Kidney (tissue), 22 donors: ENCODE measurements at places on chromosomes 1 and 21. TPM values are rescaled to one million over a fixed set of nuclear protein-coding genes. Genes with fewer than 3 reads are reported as not detected.

GRCh38 chr1:29129916-29130315 is 6.2 kb upstream of the TMEM200B start:
- H3K4me3 ChIP-seq: no peak overlapping the region
- DNase-seq: no peak
- H3K27me3 ChIP-seq: no peaks in the 10 kb centered on the region
- H3K27ac ChIP-seq: no peak overlapping the region
- no peaks in the 10 kb centered on the region for H3K36me3 ChIP-seq

DNA sequence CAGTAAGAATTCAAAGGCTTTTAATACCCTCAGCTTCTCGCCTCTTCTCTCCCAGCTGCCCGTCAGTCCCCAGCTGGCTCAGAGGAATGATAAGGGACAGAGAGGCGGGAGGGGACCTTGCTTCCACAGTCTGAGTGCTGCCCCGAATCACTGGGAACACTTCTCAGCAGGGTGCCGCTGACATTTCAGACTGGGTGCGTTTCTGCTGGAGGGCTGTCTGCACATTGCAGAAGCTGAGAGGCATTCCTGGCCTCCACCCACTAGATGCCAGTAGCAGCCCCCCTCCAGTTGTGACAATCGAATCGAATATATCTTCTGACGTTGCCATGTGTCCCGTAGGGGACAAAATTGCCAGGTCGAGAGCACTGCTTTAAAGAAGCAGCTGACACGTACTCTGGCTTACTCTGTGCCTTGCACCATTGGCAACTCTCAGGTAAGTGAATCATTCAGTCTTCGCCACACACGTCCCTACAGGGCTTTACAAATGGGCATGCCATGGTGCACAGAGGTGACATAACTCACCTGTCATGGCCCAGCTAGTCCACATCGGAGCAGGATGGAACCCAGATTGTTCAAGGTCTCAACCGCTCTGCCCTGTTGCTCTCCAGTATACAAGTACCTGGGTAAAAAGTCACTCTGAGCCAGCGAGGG is 23.9 kb downstream of the CTNNBIP1 start:
- no peak overlapping the region for H3K4me3 ChIP-seq
- no peak overlapping the region for H3K27ac ChIP-seq
- no peak for DNase-seq
- H3K4me1 ChIP-seq: no peaks in the 10 kb centered on the region

- no peaks in the 10 kb centered on the region for H3K36me3 ChIP-seq
- no peaks in the 10 kb centered on the region for H3K27me3 ChIP-seq
- no peak overlapping the region for H3K27ac ChIP-seq
- no peak overlapping the region for H3K4me3 ChIP-seq
Measured at GRCh38 chr21:42202321-42202720, 16.6 kb upstream of the ABCG1 start.

Gene C1orf87
- 0.45 TPM for polyA plus RNA-seq

GRCh38 chr1:181416268-181416860 is 67.0 kb upstream of the CACNA1E start:
- H3K4me1 ChIP-seq: no peaks in the 10 kb centered on the region
- no peak overlapping the region for H3K27ac ChIP-seq
- no peaks in the 10 kb centered on the region for H3K27me3 ChIP-seq
- no peaks in the 10 kb centered on the region for H3K36me3 ChIP-seq
- DNase-seq: no peak

- no peaks in the 10 kb centered on the region for H3K4me1 ChIP-seq
- no peak overlapping the region for H3K4me3 ChIP-seq
- H3K27ac ChIP-seq: no peak overlapping the region
- H3K27me3 ChIP-seq: no peaks in the 10 kb centered on the region
- no peaks in the 10 kb centered on the region for H3K36me3 ChIP-seq
Measured at GRCh38 chr1:246128494-246129069, 378.5 kb downstream of the SMYD3 start.

DNA sequence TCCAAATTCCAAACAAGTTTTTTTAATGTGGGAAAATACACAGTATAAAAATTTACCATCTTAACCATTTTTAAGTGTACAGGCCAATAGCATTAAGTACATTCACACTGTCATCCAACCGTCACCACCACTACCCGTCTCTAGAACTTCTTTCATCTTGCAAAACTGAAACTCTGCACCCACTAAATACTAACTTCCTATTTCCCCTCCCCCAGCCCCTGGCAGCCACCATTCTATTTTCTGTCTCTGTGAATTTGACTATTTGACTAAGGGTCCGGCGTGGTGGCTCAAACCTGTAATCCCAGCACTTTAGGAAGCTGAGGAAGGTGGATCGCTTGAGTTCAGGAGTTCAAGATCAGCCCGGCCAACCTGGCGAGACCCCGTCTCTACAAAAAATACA is 36.1 kb downstream of the CLSTN1 start:
- DNase-seq: no peak
- peaks cover 7% of the 10 kb centered on the region for H3K4me1 ChIP-seq

- no peaks in the 10 kb centered on the region for H3K27me3 ChIP-seq
- no peak for DNase-seq
- no peaks in the 10 kb centered on the region for H3K36me3 ChIP-seq
- H3K27ac ChIP-seq: no peak overlapping the region
Measured at GRCh38 chr1:56590520-56591011, 11.2 kb upstream of the PLPP3 start.

Gene MYOG
- not detected for polyA plus RNA-seq

DNA sequence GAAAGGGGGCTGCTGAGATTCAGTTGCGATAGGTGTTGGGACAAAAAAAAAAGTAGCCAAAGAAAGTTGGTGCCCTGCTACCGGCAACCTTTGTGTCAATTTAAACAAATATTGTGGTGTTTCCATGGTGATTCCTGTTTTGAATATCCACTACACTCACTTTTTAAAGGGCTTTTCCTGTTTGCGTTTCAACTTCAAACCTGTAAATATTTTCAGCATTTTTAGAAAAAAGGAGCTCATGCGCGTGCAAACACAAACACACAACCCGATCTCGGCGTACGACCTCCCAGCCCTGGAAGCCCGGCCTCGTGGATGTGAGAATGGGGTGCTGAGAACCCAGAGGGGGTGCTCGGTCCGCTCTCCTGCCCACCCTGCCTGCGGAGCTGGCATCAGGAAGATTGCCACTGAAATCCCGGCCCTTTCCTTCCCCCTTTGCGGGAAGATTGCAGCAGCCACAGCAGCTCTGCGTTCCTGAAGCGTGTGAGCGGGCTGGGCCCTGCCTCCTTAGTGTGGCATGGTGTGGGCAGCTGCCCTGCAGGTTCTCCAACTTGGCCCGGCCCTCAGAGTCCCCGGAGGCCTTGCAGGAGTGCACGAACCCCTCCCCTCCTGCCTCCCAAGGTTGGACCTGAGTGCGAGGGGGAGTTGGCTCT is 34.8 kb downstream of the CASZ1 start:
- H3K4me3 ChIP-seq: no peak overlapping the region
- DNase-seq: no peak

Gene CRNN
- not detected for polyA plus RNA-seq

DNA sequence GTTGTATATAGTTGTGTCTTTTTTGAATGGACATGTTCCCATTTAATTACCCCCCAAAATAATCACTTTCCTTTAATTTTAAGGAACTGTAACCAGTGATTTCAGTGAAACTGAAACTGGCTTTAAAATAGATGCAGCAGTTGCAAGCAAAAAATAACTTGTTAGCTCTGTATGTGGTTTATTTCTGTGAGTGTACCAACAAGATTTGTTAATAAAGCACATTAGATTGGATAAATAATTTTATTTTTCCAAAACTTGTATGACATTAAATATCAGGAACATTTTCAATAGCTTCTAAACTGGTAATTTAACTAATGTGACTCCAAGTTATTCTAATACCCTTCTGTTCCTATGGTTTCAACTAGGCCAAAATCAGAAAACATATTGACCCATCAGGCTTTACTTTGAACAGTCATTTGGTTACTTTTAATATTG is 184.3 kb upstream of the CACYBP start:
- no peak overlapping the region for H3K27ac ChIP-seq
- no peak overlapping the region for H3K4me3 ChIP-seq
- DNase-seq: no peak
- no peaks in the 10 kb centered on the region for H3K27me3 ChIP-seq
- no peaks in the 10 kb centered on the region for H3K36me3 ChIP-seq
- no peaks in the 10 kb centered on the region for H3K4me1 ChIP-seq

Gene SLC45A1
- polyA plus RNA-seq: 9.2 TPM

DNA sequence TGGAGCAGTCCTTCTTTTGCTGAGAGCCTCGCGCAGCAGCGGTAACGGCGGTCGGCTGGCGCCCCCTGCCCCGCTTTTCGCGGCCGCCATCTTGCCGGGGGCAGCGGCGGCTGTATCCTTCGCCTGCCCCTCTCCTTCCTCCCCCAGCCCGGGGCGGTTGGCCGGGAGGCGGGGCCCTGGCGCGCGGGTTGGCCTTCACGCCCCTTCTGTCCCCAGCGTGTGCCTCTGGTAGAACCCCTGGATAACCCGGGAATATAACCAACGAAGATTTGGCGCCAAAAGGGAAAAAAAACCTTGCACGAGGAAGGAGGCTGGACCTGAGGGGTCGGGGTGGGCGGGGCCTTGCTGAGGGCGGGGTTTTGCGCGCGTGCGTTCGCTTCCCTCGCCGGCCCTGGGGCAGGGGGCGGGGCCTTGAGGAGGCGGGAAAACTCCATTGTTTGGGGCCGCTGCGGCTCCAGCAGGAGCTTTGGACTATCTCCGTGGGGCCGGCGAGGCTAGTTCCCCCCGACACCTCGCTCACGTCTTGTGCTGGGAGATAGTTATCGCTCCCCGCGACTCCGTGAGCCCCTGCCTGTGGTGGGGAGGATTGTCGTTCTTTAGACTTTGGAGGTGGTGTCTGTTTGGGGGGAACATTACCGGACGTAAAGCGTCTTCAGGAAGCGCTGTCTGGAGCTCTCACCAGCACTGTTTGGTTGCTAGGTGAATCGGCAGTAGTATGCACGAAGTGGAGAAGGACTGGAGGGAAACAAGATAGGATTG is 689 bp downstream of the NASP start:
- H3K27me3 ChIP-seq: no peaks in the 10 kb centered on the region
- peak overlapping the region; percentile 99 for H3K4me3 ChIP-seq
- H3K4me1 ChIP-seq: peaks cover 6% of the 10 kb centered on the region
- peak; percentile 95 for DNase-seq

GRCh38 chr1:222953585-222953984 is 138.7 kb downstream of the DISP1 start:
- no peak overlapping the region for H3K27ac ChIP-seq
- H3K4me1 ChIP-seq: no peaks in the 10 kb centered on the region
- H3K27me3 ChIP-seq: no peaks in the 10 kb centered on the region
- DNase-seq: no peak
- no peak overlapping the region for H3K4me3 ChIP-seq

DNA sequence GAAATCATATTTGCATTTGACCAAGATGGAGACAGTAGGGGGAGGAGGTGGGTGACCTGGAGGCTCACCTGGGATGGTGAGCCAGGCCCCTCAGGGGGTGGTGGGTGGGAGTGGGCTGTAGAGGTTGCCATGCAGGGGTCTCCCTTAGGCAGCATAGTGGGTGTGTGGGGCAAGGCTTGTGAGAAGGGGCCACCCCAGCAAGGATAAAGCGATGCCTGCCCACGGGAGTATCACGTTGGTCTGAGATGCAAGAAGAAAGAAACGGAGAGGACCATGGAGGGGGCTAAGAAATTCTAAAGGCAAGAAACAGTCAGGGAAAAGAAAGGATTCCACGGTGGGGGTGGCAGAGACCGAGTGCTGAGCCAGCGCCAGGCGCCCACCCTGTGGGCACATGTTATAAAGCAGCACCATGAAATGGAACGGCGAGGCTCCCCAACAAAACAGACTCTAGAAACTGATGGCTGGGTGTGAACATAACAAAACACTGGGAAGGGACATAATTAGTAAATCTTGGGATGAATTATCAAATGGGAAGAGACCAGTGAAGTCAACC is 11.7 kb upstream of the C2CD2 start:
- no peak for DNase-seq
- no peaks in the 10 kb centered on the region for H3K27me3 ChIP-seq
- H3K4me1 ChIP-seq: no peaks in the 10 kb centered on the region
- H3K4me3 ChIP-seq: no peak overlapping the region
- no peaks in the 10 kb centered on the region for H3K36me3 ChIP-seq

DNA sequence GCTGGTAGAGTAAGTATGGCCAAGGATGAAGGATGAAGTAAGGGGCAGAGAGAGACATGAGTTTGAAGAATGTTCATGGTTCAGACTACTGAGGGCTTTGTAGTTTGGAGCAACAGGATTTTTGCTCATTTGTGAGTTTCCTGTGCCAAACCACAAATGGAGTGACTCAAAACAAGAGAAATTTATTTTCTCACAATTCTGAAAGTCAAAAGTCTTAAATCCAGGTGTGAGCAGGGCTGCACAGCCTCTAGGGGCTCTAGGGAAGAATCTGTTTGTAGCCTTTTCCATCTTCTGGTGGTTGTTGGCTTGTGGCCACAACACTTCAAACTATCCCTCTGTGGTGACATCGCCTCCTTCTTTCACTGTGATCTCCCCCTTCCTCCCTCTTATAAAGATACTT is 58.9 kb downstream of the RHOU start:
- H3K27me3 ChIP-seq: no peaks in the 10 kb centered on the region
- no peaks in the 10 kb centered on the region for H3K4me1 ChIP-seq
- no peak overlapping the region for H3K4me3 ChIP-seq
- no peak for DNase-seq
- H3K27ac ChIP-seq: no peak overlapping the region
- no peaks in the 10 kb centered on the region for H3K36me3 ChIP-seq

GRCh38 chr1:237562242-237562823 is 328.4 kb downstream of the ZP4 start:
- H3K4me3 ChIP-seq: no peak overlapping the region
- no peaks in the 10 kb centered on the region for H3K4me1 ChIP-seq
- DNase-seq: no peak
- H3K27me3 ChIP-seq: no peaks in the 10 kb centered on the region
- H3K36me3 ChIP-seq: no peaks in the 10 kb centered on the region

Gene PRDM15
- 1.3 TPM for polyA plus RNA-seq

GRCh38 chr1:244066954-244067716 is 16.1 kb downstream of the ZBTB18 start:
- no peaks in the 10 kb centered on the region for H3K36me3 ChIP-seq
- H3K4me1 ChIP-seq: peaks cover 5% of the 10 kb centered on the region
- peaks cover 2% of the 10 kb centered on the region for H3K27me3 ChIP-seq
- no peak overlapping the region for H3K4me3 ChIP-seq
